ENCODE measurements at places on chromosomes 2 and 18. TPM values are rescaled to one million over a fixed set of nuclear protein-coding genes. Genes with fewer than 3 reads are reported as not detected.

- DNase-seq: no peak
Observed at GRCh38 chr18:32160547-32160946, 29.3 kb upstream of the MEP1B start.

The SH3BP4 gene
- 0.18 TPM for total RNA-seq

The MC4R gene
- not detected for total RNA-seq

GRCh38 chr2:3519255-3520205 is at the start of gene ADI1:
Gene ADI1 (minus strand): TSS chr2:3519531. CDS start chr2:3519487, 44 bp downstream.
- peak; percentile 63 for DNase-seq

- no peak for DNase-seq
Observed at GRCh38 chr2:18286897-18287296, 273.6 kb downstream of the RDH14 start.

The TFPI gene
- not detected for total RNA-seq

DNA sequence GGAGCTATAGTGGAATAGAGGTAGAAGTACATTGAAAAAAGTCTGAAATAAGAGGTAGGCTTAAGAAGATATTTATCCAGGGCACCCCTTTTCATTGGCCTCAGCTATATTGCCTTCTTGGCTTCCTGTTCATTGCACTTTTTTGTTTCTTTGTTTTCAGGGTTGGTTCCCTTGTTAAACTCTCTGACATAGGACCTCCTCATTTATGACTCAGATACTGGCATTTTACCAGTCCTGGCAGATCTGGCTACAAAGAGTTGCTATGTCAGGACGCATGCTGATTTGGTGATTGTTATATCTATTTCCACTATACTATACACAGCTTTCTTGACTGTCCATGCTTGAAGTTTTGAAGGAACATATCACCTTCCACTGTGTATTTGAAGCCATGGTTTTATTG is 60.0 kb downstream of the GCA start:
- no peak for DNase-seq

The LINC00305 gene
- not detected for total RNA-seq

The COL4A3 gene
- total RNA-seq: not detected

DNA sequence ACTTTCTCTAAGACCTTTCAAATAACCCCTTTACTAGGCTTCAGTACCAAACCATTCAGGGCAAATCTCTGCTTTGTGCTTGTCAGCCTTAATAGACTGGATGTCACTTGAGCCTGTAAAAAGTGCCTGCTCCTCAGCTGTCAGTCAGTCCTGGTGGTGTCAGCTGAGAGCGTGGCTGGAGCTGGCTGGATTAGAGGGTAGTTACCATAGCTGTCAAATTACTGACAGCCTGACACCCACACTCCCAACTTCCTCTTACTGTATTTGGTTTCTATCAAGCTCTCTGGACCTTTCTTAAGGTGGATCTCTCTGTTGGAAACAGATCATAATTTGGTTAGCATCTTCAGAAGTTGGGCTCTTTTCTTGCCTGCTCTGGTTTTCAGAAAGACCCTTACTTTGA is 371.4 kb upstream of the ATP5MC3 start:
- no peak for DNase-seq

- DNase-seq: no peak
Observed at GRCh38 chr2:70937866-70938585, 2.3 kb downstream of the ATP6V1B1 start.

DNA sequence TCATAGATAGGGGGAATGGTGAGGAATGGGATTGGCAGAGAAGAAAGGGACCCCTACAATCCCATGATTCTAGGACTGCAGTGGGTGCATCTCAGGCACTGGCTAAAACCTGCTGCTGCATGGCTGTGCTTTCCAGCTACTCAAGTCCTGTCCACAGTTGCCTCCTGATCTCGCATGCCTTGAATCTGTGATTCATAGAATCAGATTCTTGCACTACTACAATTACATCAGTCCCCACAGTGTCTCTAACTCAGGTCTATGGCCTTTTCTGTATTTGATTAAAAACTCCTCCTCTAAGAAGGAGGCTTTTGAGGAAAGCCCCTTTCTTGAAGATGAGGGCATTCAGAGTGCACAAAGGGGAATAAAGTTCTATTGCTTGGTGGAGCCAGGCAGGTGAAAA is 117.4 kb downstream of the LRATD1 start:
- DNase-seq: no peak

All from CD8-positive, alpha-beta memory T cell (primary cell).